Testis (tissue), 5 donors: ENCODE measurements at places on chromosomes 4 and X. TPM values are rescaled to one million over a fixed set of nuclear protein-coding genes. Genes with fewer than 3 reads are reported as not detected.
A peak's percentile ranks its signal among the peaks of the same experiment; 100 is the strongest.

- no peak overlapping the region for H3K4me3 ChIP-seq
- no peaks in the 10 kb centered on the region for H3K4me1 ChIP-seq
- DNase-seq, result no peak
- H3K36me3 ChIP-seq, result no peaks in the 10 kb centered on the region
- no peaks in the 10 kb centered on the region for H3K27me3 ChIP-seq
These were observed 19.0 kb upstream of the MAGEB2 start for GRCh38 chrX:30196322-30196721.

- no peak for DNase-seq
- no peaks in the 10 kb centered on the region for H3K4me1 ChIP-seq
- H3K4me3 ChIP-seq, result no peak overlapping the region
- H3K36me3 ChIP-seq, result no peaks in the 10 kb centered on the region
These were observed 18.7 kb downstream of the NDNF start for GRCh38 chr4:121053601-121054143.

- H3K36me3 ChIP-seq, result no peaks in the 10 kb centered on the region
- no peak overlapping the region for H3K4me3 ChIP-seq
- no peak for DNase-seq
- peaks cover 2% of the 10 kb centered on the region for H3K4me1 ChIP-seq
These were observed 311.4 kb downstream of the RAPGEF2 start for GRCh38 chr4:159414305-159414704.

DNA sequence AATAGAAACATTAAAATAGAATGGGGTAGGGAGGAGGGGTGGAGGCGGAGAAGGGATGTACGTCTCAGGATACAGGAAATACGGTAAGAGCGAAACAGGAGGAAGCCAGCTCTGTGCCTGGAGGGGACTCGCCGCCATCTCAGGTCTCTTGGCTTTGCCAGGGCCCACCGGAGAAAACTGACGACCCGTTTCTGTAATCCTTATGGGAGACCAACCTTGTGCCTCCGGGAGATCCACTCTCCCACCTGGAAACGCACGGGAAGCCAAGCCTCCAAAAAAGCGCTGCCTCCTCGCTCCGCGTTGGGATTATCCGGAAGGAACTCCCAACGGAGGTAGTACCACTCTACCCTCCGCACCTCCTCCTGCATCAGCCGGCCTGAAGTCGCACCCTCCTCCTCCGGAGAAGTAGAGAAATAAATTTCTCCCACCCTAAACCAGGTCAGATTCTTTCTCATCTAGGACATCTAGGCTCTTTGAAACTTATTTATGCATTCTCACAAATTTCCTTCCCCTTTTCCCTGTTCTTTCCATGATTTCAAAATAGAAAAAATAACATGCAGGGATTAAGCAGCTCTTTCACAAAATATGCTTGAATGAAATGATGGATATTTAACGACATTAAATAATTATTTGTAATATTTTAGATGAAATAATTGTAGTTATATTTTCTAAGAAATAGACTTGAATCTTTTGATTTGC is at the start of gene NBDY:
Gene NBDY, plus strand, starts transcription at position 92 of the 699 bp plus-strand sequence. Its CDS starts 111 bp downstream, at position 203.
- no peaks in the 10 kb centered on the region for H3K4me1 ChIP-seq
- H3K27ac ChIP-seq, result peak within 1 kb of the TSS; percentile 84
- no peaks in the 10 kb centered on the region for H3K27me3 ChIP-seq
- no peaks in the 10 kb centered on the region for H3K36me3 ChIP-seq

GRCh38 chrX:153537526-153538295 is 20.3 kb downstream of the ATP2B3 start:
- H3K36me3 ChIP-seq, result no peaks in the 10 kb centered on the region
- no peak for DNase-seq
- no peaks in the 10 kb centered on the region for H3K4me1 ChIP-seq
- H3K4me3 ChIP-seq, result no peak overlapping the region
- H3K27me3 ChIP-seq, result no peaks in the 10 kb centered on the region
- no peak overlapping the region for H3K27ac ChIP-seq

- no peak overlapping the region for H3K4me3 ChIP-seq
- H3K36me3 ChIP-seq, result no peaks in the 10 kb centered on the region
- H3K27ac ChIP-seq, result no peak overlapping the region
- no peaks in the 10 kb centered on the region for H3K27me3 ChIP-seq
- no peak for DNase-seq
These were observed 93.3 kb downstream of the CCSER1 start for GRCh38 chr4:90220459-90220858.

NUDT6 gene
- 16.6 TPM for polyA plus RNA-seq

HSFX4 gene
- polyA plus RNA-seq, result 9.7 TPM

CDS1 gene
- 13.5 TPM for polyA plus RNA-seq
